ENCODE measurements at places on chromosomes 4 and X.

- DNase-seq: no peak
Measured at GRCh38 chrX:36978886-36979285, 29.3 kb upstream of the FAM47C start.

GRCh38 chr4:118842055-118842454, 6.1 kb upstream of the SEC24D start:
- DNase-seq: no peak

GRCh38 chrX:77768787-77769186, 17.2 kb downstream of the ATRX start:
- DNase-seq: no peak

- no peak for DNase-seq
Measured at GRCh38 chrX:50497114-50497513, 26.5 kb upstream of the DGKK start.

GRCh38 chrX:118570209-118570608, 74.6 kb downstream of the DOCK11 start:
- no peak for DNase-seq

- DNase-seq: no peak
Measured at GRCh38 chr4:152246659-152247058, 289.2 kb downstream of the FBXW7 start.

DNA sequence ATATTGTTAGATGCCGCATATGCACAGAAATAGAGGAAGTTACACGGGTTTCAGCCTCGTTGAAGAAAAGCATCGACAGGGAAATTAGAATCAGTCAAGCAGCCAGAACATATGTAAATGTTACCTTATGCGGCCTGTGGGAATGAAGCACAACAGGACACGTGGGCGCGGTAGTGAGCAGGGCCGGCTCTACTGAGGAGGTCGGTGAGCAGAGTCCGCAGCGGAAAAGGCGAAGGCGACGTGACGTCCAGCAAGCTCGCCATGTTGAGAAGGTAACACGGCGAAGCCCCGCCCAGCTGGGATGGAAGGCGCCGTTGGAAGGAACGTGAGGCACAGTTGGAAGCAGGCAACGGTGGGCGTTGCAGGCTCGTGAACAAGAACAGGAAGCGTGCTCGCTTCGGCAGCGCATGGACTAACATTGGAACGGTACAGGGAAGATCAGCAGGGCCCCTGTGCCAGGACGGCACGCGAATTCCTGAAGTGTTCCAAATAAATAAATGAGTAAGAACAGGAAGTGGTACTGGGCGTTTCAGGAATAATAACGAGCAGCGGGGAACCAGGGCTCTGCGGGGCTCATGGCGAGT, 54.6 kb downstream of the MTNR1A start:
- DNase-seq: no peak

- DNase-seq: no peak
Measured at GRCh38 chr4:137543198-137543597, 10.9 kb upstream of the PCDH18 start.

DNA sequence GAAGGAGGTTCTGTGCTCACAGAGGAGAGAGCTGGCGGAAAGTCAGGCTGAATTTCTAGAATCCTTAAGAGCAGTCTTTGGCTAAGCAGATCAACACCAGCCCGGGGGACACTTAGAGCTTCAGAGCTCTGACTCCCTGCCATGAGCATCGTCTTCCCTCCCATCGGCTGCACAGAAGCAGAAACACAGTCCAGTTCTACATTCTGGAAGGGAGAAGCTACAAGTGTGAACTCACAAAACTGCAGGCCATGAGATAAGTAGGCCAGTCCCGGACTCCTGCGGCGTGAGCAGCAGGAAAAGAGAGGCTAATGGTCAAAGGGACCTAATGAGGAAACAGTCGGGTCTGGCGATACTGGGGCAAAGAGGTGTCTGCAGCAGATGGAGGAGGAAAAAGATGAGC, 211.5 kb downstream of the DHX15 start:
- no peak for DNase-seq

DNA sequence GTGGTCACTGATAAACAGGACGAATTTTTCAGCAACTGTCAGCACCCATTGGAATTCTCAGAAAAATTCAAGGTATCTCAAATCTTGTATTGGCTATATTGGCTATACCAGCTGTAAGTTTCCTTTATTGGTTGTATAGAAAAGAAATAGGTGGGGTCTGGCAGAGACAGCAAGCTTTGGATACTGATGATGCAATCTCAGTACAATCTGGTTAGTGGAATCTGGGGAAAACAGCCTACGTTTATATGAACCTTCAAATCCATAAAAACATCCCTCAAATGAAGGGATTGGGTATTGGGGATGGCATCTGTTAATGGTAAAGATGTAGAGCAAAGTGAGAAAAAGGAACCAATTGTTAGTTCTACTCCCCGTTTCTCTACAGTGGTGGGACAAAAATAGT, 76.4 kb upstream of the MBNL3 start:
- DNase-seq: no peak
